ENCODE measurements at places on chromosomes 11 and 22.

DNA sequence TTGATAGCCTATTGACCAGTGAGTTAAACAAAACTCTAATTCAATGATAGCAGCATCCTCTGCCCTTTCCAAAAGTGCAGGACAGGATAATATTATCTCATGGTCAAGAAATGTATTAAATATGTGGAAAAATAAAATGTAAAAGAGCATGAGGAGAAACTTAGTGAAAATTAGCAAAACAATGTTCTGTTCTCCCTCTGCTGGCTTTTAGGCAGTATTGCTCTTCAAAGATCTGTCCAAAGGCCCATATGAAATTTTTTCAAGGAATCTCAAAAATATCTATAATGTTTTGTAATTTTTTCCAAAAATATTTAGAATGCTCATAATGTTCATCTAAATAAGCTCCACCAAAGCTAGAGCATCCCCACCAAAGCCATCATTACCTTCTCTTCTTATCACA, 8.3 kb upstream of the ARL14EP start:
- DNase-seq, result no peak

- DNase-seq, result no peak
Measured at GRCh38 chr11:115676206-115676605, 172.0 kb upstream of the CADM1 start.

- DNase-seq, result no peak
Measured at GRCh38 chr11:123757976-123758375, 3.7 kb upstream of the OR6X1 start.

DNA sequence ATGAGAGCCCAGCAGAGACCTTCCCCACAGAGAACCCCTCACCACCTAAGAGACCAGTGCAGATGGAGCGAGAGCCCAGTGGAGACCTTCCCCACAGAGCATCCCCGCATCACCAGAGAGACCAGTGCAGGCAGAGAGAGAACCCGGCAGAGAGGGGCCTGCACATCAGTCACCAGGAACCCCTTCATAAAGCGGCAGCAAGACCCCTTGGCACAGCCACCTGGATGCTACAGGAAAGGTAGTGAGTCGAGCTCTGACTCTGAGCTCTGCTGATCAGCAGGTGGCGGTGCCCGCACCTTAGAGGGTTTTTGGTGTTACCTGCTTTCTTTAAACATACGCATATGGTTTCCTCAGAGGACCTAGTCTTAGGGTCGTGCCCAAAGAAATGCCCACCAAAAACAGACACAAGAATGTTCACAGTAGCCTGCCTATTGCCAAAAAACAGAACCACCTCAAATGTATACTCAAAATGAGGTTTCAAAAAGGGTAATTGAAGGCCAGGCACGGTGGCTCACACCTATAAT, 678.7 kb downstream of the BRD1 start:
- no peak for DNase-seq

GRCh38 chr11:70483077-70483861, 84.9 kb downstream of the CTTN start:
- DNase-seq, result no peak

GRCh38 chr11:11414996-11415395, 61.9 kb upstream of the CSNK2A3 start:
- no peak for DNase-seq
